Activated naive CD8-positive, alpha-beta T cell treated with anti-CD3 and anti-CD28 coated beads, Interleukin-2, amount 50 U/mL, for 24 hours (primary cell): ENCODE measurements at places on chromosomes 2 and 18.
A peak's percentile ranks its signal among the peaks of the same experiment; 100 is the strongest.

GRCh38 chr2:106869512-106870275 lies 16.3 kb downstream of the ST6GAL2 start:
- no peak for DNase-seq

- DNase-seq: no peak
These were observed 373.8 kb downstream of the TMEM182 start for GRCh38 chr2:103135679-103136078.

GRCh38 chr2:74239346-74239745 lies 40.9 kb downstream of the MTHFD2 start:
- no peak for DNase-seq

DNA sequence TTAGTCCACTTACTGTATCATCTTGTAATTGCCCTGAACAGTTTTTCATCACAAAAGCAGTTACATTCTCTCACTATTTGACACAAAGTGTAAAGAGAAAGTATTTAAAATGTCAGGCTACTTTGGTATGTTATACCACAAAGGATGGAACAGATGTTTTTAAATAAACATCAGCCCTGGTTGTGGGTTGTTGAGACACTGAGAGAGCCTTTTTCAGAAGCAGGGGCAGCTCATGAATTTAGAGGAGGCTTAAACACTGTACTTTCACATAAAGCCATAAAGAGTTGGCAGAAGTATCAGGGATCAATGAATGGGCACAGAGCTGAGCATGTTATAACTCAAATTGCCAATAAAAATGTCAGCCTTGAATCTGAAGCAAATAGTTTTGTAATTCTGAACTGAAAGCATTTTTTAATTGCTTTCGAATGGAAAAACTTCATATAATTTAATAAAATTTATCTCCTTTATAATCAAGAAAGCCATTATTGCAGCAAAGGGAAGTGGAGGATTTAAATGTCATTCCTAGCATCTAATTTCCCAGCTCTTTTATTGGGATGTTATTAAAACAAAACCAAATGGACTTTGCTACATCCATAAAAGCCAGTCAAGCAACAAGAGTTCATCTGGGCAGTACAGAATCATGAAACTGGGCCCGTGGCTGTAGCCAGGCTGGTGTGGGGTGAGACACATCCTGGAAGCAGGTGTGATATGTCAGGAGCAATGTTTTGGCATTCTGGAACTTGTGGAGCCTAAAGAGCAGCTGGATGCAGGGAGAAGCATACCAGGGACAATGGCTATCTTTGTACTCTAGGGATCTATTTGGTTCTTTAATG lies 95.1 kb upstream of the NT5C1B start:
- DNase-seq: no peak

DNA sequence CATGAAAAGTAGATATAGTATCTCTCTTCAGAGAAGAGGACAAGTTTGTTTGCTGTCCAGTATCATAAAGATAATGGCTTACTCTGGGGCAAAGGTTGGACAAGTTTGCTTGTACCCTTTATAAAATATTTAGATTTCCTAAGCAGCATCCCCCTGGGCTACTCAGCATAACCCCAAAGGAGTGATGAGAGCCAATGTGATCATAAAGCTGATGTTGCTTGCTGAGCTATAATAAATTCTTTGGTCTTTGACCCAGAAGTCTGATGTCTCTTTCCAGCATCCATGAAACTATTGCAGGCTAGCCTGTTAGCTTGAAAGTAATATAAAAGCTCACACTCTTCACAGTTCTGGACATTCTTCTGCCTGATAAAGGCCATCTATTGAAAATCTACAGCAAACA lies 138.3 kb upstream of the STON1 start:
- DNase-seq: no peak

DNA sequence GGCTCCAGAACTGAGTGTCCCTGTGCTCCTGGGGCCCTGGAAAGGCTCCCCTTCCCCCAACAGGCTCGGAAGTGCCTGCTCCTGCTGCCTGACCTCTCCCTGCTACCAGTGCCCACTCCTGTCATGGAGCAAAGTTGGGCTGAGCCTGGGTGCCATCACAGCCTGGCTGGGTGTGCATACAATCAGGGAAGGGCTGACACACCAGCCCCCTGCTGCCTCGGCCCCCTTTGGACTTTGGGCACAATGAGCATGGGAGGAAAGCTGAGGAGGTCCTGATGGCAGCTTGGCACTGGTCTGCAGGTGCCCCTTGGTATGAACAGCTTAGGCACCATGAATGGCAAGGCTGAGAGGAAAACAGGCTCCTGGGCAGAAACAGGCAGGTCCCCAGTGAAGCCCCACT lies 405.0 kb downstream of the PID1 start:
- no peak for DNase-seq

DNA sequence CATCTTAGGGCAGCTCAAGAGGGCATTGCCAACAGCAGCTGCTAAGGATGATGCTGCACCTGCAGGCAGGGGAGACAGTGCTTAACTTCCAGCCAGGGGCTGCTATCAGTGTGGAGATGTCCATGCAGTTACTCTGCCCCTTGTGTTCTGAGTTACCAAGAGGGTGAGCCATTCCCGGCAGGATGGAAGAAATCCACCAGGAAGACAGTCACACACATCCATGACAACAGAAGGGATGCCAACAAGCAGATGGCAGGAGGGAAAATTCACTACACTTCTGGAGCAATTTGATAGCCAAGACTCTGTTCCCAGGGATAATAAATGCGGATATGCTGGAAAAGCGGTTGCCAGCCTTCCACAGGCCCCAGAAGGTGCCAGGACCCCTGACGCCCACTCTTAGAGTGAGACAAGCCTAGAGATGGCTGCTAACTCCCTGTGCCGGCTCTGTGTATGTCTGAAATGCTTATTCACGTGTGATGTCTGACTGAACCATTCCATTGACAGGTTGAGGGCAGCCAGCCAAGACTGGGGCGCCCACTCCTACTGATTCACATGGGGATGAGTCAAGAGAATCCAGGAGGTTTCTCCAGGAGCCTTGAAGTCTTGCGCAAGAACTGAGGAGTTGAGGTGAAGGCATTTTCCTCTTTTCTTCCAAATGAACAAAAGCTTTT lies 24.5 kb downstream of the LOXHD1 start:
- no peak for DNase-seq

- DNase-seq: no peak
These were observed 40.6 kb upstream of the TLK1 start for GRCh38 chr2:171201271-171201670.

DNA sequence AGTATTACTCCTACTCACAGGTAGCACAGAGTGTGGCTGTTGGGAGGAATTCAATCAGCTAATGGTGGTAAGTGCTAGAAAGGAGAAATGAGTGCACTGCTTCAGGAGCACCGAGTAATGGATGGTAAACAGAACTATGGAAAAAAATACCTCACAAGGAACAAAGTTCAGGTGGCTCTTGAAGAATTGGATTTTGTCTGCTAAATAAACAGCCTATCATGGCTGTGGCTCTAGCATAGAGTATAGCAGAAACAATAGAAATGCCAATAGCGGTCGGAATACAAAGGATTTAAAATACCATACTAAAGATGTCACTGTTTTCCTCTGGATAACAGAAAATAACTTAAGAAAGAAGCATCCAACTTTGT lies 482.5 kb downstream of the NUP35 start:
- DNase-seq: no peak

GRCh38 chr2:40859617-40860016 lies 407.7 kb upstream of the SLC8A1 start:
- no peak for DNase-seq

- peak; percentile 86 for DNase-seq
These were observed at the start of gene GPR35 for GRCh38 chr2:240624950-240625621. Gene GPR35, plus strand, starts transcription at chr2:240625480. Its CDS starts 4,473 bp downstream, at chr2:240629953.

DNA sequence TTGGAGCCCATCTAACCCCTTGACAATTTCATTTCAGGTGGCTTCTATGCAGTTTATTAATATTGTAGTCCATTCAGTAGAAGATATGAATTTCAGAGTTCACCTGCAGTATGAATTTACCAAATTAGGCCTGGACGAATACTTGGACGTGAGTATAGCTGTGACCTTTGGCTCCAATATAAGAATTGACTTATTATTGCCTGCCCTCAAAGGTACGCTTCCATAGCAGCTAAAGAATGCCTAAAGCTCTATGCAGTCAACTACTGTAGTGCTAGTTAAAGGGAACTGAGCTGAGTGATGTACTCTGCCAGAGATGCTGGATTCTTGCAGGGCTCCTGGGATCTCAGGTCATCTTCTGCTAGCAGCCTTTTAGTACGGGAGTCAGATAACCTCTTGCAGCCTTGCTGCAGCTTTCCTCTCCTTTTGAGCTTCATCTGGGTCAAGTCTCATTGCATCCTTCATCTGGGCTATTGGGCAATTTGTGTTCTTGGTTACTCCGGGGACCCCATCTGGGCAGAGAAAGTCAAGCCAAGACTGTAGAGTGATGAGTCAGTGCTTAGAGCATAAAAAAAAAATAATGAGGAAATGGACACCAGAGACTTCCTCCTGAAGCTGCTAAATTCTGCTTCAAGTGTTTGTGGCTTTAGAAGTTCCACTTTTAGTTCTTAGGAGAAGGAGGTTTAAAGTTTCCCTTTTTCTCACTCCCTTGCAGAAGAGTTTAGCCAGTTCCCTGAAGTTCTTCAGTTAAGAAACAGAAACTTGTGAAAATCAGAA lies 105.6 kb downstream of the PRPF40A start:
- DNase-seq: no peak

GRCh38 chr2:111157071-111157661 lies 36.5 kb downstream of the BCL2L11 start:
- no peak for DNase-seq

- DNase-seq: no peak
These were observed 36.5 kb downstream of the EFR3B start for GRCh38 chr2:25078170-25079049.

GRCh38 chr2:15798701-15799431 lies 141.5 kb upstream of the MYCN start:
- no peak for DNase-seq

DNA sequence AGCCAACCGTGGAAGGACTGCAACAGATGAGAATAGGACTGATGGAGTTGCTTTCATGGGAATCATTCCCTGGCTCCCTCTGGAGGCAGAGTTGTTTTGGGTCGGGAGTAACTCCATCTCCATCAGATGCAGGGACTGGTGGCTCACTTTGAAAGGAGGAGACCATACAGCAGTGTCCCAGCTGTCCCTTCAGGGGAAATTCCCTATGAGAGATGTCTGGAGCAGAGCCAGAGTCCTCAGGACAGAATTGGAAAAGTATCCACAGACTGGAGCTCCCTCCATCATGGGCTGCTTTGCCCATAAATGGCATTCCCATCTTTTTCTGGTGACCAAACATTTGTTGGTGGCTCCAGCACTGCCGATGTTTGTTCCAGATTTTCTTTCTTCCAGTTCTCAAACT lies 144.3 kb downstream of the NCK2 start:
- DNase-seq: no peak

- no peak for DNase-seq
These were observed 80.3 kb downstream of the TSHZ1 start for GRCh38 chr18:75290737-75291358.

GRCh38 chr2:239846789-239847676 lies 178.1 kb downstream of the NDUFA10 start:
- DNase-seq: no peak

GRCh38 chr2:31434911-31435310 lies 20.4 kb upstream of the XDH start:
- DNase-seq: no peak

- no peak for DNase-seq
These were observed 742.3 kb upstream of the SLC8A1 start for GRCh38 chr2:41194230-41194629.

- DNase-seq: no peak
These were observed 11.8 kb upstream of the TWSG1 start for GRCh38 chr18:9322744-9323143.
